NCI-H2081 treated with DMSO at 0.1 percent for 48 hours (cell line): ENCODE measurements at places on chromosomes 11 and 22.

DNA sequence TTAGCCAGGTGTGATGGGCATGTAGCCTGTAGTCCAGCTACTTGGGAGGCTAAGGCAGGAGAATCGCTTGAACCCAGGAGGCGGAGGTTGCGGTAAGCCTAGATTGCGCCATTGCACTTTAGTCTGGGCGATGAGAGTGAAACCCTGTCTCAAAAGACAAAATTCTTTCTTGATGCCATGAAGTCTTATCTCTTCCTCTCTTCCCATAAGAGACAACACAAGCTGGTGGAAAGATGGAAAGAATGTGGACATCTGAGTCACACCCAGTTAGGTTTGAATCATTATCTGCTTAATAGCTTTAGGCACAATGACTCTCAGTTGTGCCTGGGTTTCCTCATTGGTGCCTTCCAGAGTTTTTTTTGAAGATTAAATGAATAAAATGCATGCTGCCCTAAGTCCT is 35.3 kb downstream of the KREMEN1 start:
- no peak for DNase-seq

GRCh38 chr22:23353696-23354095 is 173.4 kb downstream of the BCR start:
- DNase-seq = no peak

- no peak for DNase-seq
These were observed 3.6 kb upstream of the PHOX2A start for GRCh38 chr11:72247584-72247983.

- no peak for DNase-seq
These were observed 112.7 kb upstream of the OR4B1 start for GRCh38 chr11:48103621-48104567.

- no peak for DNase-seq
These were observed 37.4 kb upstream of the CD82 start for GRCh38 chr11:44528103-44528502.
